Vagina (tissue), 2 donors: ENCODE measurements at places on chromosomes 3 and 15. TPM values are rescaled to one million over a fixed set of nuclear protein-coding genes. Genes with fewer than 3 reads are reported as not detected.

The GREM1 gene
- total RNA-seq, result 122 TPM

DNA sequence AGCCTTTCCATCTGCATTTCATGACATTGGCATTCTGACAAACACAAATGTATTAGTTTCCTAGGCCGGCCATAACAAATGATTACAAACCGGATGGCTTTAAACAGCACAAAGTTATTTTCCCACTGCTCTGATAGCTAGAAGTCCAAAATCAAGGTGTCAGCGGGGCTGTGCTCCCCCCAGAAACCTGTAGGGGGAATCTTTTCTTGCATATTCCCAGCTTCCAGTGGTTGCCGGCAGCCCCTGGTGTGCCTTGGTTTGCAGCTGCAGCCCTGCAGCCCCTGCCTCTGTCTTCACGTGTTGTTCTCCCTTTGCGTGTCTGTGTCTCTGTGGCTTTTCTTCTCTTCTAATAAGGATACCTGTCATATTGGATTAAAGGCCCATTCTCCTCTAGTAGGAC lies 79.0 kb upstream of the CDV3 start:
- H3K4me1 ChIP-seq, result no peaks in the 10 kb centered on the region
- H3K27me3 ChIP-seq, result no peaks in the 10 kb centered on the region
- H3K4me3 ChIP-seq, result no peak overlapping the region
- H3K27ac ChIP-seq, result no peak overlapping the region
- DNase-seq, result peak; percentile 52

DNA sequence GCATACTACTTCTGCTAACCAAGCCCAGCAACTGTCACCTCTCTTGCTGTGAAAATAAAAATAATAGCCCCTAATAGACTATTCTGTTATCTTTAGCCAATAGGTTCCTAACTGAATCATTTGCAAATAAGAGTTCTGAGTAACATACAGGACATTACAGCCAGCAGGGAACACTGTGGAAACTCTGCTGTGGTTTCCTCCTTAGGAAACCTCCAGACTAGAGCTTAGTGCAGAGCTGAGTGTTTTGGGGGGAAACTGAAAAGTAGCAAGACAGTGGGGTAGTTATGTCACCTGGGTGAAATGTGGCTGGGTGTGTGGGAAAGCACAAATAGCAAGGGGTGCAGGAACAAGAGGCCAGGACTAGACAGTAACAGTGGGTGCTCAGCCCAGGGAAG lies 32.4 kb downstream of the DZIP1L start:
- no peaks in the 10 kb centered on the region for H3K27me3 ChIP-seq
- H3K4me1 ChIP-seq, result peaks cover 17% of the 10 kb centered on the region
- no peak for DNase-seq
- no peak overlapping the region for H3K4me3 ChIP-seq

The PRTG gene
- 5.2 TPM for total RNA-seq

- no peaks in the 10 kb centered on the region for H3K36me3 ChIP-seq
- no peak overlapping the region for H3K4me3 ChIP-seq
- no peak overlapping the region for H3K27ac ChIP-seq
- DNase-seq, result peak; percentile 58
- H3K4me1 ChIP-seq, result no peaks in the 10 kb centered on the region
Measured at GRCh38 chr15:51403946-51404695, 62.7 kb downstream of the GLDN start.

The GNB4 gene
- 23.3 TPM for total RNA-seq

The SAMD7 gene
- not detected for total RNA-seq

DNA sequence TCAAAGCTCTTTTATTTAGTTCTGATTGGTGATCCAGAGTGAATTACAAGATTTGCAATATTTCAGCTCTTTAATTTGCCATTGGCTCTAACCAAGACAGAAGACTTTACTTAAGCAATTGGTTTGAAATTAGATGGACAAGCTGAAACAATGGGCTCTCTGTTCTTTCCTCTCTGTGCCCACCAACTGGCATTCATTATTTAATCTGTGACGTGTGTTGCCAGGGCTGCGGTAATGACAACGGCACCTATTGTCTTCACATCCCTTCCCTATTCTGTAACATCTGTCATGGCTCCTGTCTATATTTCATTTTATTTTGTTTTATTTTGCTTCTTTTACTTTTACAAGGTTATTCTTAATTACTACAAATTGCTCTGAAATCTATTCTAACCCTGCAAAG lies 33.9 kb downstream of the PLD1 start:
- H3K4me3 ChIP-seq, result no peak overlapping the region
- H3K36me3 ChIP-seq, result no peaks in the 10 kb centered on the region
- no peaks in the 10 kb centered on the region for H3K27me3 ChIP-seq
- no peak overlapping the region for H3K27ac ChIP-seq
- peaks cover 14% of the 10 kb centered on the region for H3K4me1 ChIP-seq

GRCh38 chr3:82654708-82655107 lies 893.3 kb upstream of the GBE1 start:
- no peak overlapping the region for H3K27ac ChIP-seq
- no peak for DNase-seq
- H3K4me1 ChIP-seq, result no peaks in the 10 kb centered on the region
- H3K36me3 ChIP-seq, result no peaks in the 10 kb centered on the region
- no peaks in the 10 kb centered on the region for H3K27me3 ChIP-seq
- no peak overlapping the region for H3K4me3 ChIP-seq

DNA sequence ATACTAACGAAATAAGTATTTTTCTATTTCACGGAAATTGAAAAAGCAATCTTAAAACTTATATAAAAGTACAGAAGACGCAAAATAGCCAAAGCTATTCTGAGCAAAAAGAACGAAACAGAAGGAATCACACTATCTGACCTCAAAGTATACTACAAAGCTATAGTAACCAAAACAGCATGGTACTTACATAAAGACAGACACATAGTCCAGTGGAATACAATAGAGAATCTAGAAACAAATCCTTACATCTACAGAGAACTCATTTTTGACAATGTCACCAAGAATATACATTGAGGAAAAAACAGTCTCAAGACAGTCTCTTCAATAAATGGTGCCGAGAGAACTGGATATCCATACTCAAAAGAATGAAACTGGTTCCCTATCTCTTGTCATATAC lies 246.0 kb downstream of the ISL2 start:
- H3K27ac ChIP-seq, result no peak overlapping the region
- H3K4me1 ChIP-seq, result no peaks in the 10 kb centered on the region
- no peaks in the 10 kb centered on the region for H3K27me3 ChIP-seq
- no peaks in the 10 kb centered on the region for H3K36me3 ChIP-seq

DNA sequence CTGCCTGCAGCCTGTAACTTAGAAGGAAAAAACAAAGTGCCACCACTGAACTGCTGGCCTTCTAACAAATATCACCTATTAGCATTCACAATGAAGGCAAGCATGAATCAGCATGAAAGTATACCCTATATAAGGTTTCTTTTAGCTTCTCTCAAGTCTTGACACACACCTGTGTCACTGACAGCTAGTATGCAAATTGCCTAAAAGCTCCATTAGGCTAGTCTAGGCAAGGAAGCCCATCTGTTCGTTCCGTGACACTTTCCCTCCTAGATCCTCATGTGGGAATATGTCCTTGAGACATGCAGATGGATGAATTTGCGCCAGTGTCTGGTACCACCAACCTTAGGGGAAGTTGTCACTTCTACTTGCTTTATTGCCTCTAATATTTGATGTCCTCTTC lies 129.3 kb downstream of the RBMS3 start:
- no peak overlapping the region for H3K4me3 ChIP-seq
- no peaks in the 10 kb centered on the region for H3K36me3 ChIP-seq
- no peaks in the 10 kb centered on the region for H3K27me3 ChIP-seq
- H3K4me1 ChIP-seq, result peaks cover 13% of the 10 kb centered on the region
- no peak for DNase-seq
- no peak overlapping the region for H3K27ac ChIP-seq

- H3K27ac ChIP-seq, result no peak overlapping the region
- no peak overlapping the region for H3K4me3 ChIP-seq
- no peaks in the 10 kb centered on the region for H3K4me1 ChIP-seq
Measured at GRCh38 chr15:58830556-58830955, 59.5 kb downstream of the MINDY2 start.

The SST gene
- total RNA-seq, result 23.8 TPM

- H3K4me3 ChIP-seq, result no peak overlapping the region
- no peaks in the 10 kb centered on the region for H3K36me3 ChIP-seq
- no peak overlapping the region for H3K27ac ChIP-seq
- no peak for DNase-seq
Measured at GRCh38 chr3:165254812-165255211, 58.6 kb upstream of the SLITRK3 start.

DNA sequence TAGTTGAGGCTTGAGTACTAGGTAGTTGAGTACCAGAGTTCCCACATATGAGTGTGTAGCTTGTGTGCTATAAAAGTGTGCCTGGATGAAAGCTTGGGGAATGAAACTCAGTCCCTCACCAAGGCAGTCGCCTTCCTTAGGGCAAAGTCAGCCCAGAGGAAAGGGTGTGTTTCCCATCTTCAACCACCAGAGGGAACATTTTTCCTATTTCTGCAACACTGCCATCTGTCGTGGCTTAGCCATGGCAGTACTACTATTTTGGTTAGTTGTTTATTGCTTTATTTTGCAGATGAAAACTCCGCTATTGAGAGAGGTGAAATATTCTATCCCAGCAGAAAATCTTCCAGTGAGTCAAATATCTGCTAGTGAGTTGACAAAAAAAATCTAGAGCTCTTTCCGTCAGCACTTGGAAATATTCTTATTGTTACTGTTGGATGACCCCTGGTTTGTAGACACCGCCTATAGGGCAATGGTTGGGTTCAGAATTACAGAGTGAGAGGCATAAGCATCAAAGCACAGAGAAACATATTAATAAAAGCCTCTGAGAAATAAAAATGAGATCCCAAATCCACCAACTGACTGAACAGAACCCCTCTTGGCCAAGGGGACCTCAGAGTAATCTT lies 239.9 kb downstream of the CPNE4 start:
- DNase-seq, result no peak
- H3K27ac ChIP-seq, result no peak overlapping the region
- H3K36me3 ChIP-seq, result no peaks in the 10 kb centered on the region
- H3K4me3 ChIP-seq, result no peak overlapping the region

DNA sequence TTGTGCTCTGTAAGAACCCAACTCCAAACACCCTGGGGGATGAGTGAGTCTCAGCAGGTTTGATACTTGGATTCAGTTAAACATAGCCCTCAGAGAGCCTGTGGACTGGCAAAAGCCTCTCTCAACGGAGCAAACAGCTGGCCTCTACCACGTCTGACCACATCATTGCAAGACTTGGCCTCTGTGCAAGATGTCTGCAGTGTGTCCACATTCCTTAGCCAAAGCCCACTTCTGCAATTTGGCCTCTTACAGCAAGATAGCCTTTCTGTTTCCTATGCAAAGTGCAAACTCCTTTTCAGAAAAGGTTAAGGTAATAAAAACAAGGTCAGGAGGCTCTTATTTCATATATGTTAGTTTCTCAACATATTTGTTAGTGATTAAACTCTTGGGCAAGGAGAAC lies 27.9 kb downstream of the FBN1 start:
- H3K4me1 ChIP-seq, result peaks cover 6% of the 10 kb centered on the region
- no peak overlapping the region for H3K4me3 ChIP-seq
- no peaks in the 10 kb centered on the region for H3K27me3 ChIP-seq
- no peak for DNase-seq

DNA sequence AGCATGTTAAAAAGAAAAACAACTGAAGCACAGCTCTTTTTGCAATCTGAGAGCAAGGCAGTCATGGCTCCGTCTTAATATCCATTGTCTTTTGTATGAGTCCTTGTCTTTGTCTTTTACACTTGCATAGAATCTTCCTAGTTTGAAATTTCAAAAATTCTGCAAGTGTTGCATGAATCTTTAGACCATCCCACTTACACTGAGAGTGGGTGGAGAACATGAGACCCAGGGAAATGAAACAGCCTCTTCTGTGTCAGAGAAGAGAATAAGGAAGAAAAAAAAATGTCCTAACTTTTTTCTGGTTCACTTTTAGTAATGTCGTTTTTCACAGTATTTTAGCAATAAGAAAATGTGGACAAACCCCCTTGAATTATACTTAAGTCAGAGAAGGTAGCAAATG lies 12.1 kb upstream of the DCLK3 start:
- no peak for DNase-seq
- H3K4me1 ChIP-seq, result no peaks in the 10 kb centered on the region
- no peaks in the 10 kb centered on the region for H3K36me3 ChIP-seq
- H3K27me3 ChIP-seq, result no peaks in the 10 kb centered on the region

DNA sequence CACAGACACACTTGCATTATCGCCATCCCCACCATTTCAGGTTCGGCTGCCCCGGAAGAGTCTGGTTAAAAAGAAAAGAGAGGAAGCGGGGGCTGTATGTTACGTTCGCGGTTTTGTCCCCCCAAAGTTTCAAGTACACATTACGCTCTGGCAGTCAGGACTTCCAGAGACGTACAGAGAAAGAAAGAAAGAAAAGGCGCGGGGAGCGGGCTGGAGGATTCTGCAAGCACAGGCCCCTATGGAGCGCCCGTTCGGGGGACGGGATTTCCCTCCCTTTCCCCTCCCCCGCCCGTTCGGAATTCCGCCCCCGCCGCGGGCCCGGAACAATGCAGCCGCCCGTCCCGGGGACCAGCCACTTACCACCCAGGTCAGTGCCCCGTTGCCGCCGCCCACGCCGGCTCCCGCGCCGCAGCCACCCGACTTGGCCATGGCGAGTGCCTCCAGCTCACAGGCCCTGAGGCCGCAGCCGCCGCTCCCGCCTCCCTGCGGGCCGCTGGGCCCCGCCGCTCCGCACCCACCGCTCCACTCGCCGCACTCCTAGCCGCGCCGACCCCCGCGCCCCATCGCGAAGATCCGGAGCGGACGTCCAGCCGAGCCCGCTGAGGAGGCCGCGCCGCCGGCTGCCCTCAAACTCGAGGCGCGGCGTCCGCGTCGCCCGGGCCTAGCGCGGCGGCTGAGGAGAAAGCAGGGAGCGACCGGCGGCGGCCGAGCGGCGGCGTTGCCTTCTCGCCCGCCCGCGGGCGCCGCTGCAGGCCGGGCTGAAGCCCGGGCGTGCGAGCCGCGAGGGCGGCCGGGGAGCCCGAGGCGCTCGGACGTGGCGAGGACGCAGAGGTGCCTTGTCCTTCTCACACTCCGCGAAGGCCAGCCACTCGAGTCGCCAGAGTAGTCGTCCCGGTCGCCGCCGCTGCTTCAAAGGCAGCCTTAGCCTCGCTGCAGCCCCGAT lies 567 bp downstream of the TOP2B start:
- peak overlapping the region; percentile 97 for H3K27ac ChIP-seq
- peaks cover 43% of the 10 kb centered on the region for H3K4me1 ChIP-seq
- no peak for DNase-seq

GRCh38 chr15:34341381-34342212 lies 1.3 kb downstream of the NOP10 start:
- DNase-seq, result no peak
- peak overlapping the region; percentile 71 for H3K4me3 ChIP-seq
- peaks cover 38% of the 10 kb centered on the region for H3K4me1 ChIP-seq
- no peak overlapping the region for H3K27ac ChIP-seq
- no peaks in the 10 kb centered on the region for H3K27me3 ChIP-seq

DNA sequence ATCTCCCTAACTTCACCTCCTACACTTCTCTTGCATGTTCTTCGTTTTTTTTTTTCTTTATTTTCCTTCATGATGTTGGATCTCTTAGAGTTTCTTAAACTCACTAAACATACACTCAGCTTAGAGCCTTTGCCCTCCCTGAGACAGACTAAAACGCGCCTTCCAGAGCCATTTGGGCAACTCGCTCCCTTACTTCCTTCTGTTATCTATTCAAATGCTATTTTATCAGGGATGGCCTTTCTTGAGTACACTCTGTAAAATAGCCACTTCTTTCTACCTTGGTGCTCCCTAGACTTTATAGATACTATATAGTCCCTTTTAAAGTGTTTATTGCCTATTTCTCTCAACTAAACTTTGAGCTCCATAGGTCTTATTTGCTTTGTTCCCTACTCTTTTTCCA lies 598.2 kb upstream of the NECTIN3 start:
- H3K4me3 ChIP-seq, result no peak overlapping the region
- H3K36me3 ChIP-seq, result no peaks in the 10 kb centered on the region
- no peaks in the 10 kb centered on the region for H3K4me1 ChIP-seq

GRCh38 chr3:72517336-72517735 lies 330.9 kb downstream of the SHQ1 start:
- no peak overlapping the region for H3K27ac ChIP-seq
- H3K4me1 ChIP-seq, result no peaks in the 10 kb centered on the region
- no peak overlapping the region for H3K4me3 ChIP-seq
- H3K27me3 ChIP-seq, result no peaks in the 10 kb centered on the region

The PCLAF gene
- total RNA-seq, result 8.1 TPM
